Stimulated activated naive CD4-positive, alpha-beta T cell (primary cell): ENCODE measurements at places on chromosomes 6 and 20.

DNA sequence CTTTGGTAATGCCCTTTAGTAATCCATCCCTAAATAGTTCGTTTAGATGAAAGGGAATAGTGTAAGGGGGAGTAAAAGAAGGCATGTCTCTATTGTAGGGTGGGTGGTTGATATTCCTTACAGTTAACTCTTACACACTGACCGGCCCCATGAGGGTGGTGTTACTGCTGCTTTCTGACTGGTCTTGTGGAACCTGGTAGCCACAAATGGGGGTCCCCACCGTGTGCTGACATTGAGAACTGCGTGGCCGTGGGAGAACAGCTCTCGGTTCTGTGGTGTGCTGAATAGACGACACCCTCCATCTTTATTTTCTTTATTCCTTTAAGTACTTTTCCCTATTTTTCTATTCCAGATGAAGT is 19.3 kb downstream of the MRAP2 start:
- no peak for DNase-seq

DNA sequence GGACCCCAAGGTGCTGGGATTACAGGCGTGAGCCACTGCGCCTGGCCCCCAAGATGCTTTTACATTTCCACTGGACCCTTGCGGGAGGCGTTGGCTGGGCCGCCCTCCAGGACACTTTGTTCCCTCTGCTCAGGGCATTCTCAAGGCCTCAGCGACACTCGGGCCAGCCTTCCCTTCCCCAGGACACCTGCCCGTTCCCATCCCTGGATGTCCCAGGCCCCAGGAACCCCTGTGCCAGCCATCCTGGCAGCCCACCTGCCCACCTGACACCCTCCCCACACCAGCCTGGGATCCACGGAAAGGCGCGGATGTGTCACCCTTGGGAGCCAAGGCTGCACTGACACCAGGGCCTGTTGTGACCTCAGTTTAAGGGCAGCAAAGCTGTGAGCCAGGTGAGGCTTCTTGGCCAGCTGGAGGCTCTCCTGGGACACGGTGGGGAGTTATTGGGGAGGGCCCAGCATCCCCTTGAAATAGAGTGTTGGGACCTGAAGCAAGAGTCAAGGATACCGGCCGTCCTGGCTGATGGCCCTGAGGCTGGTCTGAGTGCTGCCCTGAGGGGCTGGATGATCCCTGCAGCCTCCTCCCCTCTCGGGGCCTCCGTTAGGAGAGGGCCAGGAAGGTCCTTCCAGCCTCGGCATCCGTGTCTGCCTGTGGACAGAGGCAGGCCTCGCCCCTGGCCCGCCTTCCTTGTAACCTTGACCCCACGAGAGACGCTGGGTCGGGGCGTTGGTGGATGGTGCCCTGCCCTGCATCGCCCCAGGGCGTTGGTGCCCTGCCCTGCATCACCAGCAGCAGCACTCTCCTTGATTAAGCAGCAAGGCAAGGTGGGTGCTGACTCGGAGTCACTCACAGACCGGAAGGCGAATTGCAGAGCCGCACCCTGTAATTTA is 84.2 kb upstream of the BHLHE23 start:
- no peak for DNase-seq

DNA sequence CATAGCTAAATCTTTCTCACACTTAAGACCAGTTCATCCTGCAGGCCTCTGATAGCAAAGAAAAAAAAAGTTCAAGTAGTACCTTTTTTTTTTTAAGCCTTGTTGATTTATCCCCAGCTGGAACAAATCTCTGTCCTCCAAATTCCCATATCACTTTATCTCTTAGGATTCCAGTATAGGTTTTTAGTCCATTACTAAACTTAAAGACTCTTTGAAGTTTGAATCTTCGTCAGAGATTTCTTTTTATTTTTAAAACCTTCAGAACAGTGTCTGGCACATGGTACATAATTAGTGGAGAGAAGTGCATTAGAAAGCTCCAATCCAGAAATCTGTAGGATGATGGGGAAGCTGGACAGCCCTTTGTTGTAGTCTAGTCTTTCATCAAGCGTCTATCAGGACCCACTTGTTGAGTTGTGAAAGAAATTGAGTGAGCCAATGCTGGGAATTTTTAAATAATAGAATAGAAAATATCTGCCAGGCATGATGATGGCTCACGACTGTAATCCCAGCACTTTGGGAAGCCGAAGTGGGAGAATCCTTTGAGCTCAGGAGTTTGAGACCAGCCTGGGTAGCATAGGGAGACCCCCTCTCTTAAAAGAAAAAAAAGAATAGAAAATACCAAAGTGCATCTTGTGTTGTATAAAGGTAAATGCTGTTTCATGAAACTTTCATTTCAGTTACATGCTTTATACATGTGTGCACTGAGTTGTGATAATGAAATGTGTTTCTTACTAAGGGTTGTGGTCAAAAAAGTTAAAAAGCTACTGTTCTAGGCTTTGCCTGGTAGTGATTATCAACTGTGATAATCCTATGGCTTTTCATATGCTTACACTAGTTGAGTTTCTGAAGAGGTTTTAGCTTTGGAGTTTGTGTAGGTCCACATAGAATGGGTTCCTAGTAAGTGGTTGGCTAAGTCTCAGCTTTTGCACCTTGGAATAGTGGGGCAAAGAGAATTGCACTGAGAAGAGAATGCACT is 3.2 kb downstream of the NFYA start:
- no peak for DNase-seq

- no peak for DNase-seq
Measured at GRCh38 chr6:33965766-33966165, 162.0 kb upstream of the MLN start.

GRCh38 chr6:25193460-25194171 is 85.6 kb upstream of the CARMIL1 start:
- no peak for DNase-seq

DNA sequence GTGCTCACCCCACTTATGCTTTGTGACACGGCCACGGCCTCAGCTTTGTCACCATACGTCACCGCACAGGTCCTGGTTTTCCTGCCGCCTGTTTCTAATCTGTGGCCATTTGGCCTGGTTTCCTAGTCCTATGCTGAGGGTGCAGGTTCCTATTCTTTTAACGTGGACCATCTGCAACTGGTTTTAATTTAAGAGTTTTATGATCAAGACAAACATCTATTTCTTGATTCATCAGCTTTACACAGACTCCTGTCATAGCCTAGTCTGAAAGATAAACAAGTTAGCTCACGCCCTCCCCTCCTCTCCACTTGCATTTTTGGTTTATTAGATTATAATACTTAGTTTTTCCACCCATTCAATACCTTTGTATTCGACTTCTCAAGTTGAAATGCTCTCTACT is 97.5 kb upstream of the RPS6KA2 start:
- no peak for DNase-seq

DNA sequence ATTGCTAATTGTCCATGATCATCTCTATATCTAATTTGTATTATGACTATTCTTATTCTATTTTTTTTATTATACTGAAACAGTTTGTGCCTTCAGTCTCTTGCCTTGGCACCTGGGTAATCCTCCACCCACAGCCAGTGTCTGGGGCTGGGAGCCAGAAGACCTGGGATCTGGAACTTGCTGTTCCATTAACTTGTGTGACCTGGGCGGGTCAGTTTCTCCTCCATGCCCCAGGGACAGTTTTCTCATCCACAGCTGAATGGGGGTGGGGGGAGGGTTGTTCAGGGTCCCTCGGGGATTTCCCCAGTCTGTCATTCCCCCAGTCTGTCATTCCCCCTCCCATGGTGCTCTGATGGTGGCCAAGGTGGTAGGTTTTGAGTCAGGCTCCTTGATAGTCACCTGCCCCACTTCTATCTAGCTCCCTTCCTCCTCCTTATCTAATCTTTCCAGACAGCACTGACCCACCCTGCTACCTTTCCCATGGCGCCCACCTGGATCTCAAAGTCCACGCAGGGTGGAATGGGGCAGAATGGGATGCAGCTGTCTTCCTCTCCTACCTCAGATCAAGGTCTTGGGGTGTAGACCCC is 10.9 kb downstream of the ITPR3 start:
- no peak for DNase-seq

DNA sequence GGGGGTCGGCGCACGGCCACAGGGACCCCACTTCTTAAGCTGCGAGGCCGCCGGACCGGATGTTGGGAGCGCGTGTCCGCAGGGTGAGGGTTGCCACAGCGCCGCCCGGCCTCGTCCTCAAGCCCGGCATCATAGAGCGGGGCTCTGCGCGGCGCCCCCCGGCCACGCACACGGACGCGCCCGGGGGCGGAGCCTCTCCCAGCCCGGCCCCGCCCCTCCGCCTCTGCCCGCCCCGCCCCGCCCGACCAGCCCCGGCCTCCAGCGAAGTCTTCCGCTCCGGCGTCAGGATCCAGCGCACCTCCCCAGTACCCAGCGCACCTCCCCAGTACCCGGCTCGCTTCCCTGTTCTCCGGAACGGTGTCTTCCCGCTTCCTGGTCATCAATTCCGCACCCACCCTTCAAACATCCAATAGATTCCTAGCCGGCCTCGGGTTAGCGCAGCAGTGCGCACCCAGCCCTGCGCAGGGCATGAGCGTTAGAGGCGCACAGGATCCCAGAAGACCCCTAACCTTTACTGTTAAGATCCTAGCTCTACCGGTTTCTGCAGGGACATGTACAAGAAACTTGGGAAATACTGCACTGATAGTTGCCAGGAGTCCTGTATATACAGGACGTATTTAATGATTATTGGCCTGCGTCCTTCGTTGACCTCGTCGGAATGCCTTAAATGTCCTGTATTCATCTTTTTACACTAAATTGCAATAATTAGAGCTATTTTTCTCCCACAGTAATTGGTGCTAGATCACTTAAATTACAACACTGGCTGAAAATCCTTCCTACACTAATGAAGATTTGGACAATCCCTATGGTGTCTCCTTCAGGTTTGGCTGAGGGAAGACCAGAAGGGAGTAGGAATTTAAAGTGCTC is 535 bp upstream of the DNAAF9 start:
- DNase-seq, result peak; percentile 83

- no peak for DNase-seq
Measured at GRCh38 chr6:52482903-52483670, 62.9 kb downstream of the EFHC1 start.

- no peak for DNase-seq
Measured at GRCh38 chr6:101711518-101711917, 318.0 kb downstream of the GRIK2 start.

- DNase-seq, result no peak
Measured at GRCh38 chr6:163226181-163226835, 188.2 kb upstream of the QKI start.

DNA sequence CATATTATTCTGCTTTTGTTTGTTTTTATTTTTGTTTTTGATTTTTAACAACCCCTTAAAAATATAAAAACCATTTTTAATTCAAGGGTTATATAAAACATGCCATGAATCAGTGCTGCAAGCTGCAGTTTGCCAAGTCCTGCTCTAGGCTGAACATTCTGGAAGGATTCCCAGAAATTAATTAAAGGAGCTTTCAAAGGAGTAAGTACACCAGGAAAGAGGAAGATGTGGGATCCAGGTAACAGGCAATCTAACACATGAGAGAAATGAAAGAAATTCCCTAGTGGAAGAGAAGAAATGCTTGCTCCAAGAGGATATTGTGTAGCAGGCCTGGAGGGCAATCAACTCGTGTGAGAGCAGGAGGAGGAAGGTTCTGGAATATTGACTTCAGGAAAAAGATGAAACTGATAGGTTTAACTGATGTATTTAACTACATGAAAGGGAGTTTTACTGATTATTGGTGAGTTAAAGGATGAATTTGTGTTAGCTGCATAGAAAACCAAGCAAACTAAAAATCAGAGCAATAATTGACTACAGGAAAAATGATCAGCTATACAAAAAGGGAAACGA is 146.0 kb upstream of the PHACTR1 start:
- no peak for DNase-seq

GRCh38 chr6:100876251-100876650 is 4.9 kb downstream of the ASCC3 start:
- DNase-seq, result no peak

DNA sequence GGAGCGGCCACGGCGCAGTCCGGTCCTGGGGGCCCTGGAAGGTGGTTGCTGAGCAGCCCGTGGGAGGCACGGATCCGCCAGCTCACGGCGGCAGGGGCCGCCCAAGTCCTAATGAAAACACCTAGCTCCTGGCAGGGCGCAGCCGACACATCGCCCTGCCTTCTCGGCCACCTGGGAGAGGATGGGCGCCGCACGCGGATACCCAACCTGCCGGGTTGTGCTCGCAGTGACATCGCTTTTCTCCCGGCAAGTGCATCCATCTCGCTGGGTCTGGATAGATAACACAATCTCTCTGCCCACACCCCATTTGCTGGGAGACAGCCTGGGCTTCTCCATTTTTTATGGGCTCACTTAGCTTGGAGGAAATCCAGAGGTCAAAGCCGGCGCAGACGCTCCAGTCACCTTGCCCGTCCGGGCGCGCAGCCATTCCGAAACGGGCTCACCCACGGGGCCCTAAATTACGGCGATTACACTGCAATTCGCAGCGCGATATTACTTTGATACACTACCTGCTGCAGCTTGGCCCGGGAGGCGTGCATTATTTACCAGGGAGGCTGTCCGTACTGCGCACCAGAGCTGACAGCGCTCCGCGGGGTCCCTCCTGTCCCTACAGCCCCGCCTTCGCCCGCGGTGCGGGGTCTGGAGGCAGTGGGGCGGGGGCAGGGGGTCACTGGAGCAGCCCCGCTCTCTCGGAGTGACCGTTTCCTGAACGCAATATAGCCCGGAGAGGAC is 36.2 kb upstream of the CCDC167 start:
- peak; percentile 16 for DNase-seq
